T-helper 9 cell (primary cell): ENCODE measurements at places on chromosomes 3 and 15.

- DNase-seq, result no peak
Measured at GRCh38 chr3:178823591-178824246, 247.9 kb downstream of the ZMAT3 start.

- DNase-seq, result no peak
Measured at GRCh38 chr15:45827275-45827674, 192.4 kb downstream of the SQOR start.

DNA sequence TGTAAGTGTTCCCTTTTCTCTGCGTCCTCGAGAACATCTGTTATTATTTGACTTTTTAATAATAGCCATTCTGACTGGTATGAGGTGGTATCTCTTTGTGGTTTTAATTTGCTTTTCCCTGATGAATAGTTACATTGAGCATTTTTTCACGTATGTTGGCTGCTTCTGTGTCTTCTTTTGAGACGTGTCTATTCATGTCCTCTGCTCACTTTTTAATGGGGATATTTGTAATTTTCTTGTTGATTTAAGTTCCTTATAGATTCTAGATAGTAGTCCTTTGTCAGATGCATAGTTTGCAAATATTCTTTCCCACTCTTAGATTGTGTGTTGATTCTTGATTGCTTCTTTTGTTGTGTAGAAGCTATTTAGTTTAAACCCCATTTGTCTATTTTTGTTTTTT, 179.2 kb downstream of the DOCK3 start:
- no peak for DNase-seq

- no peak for DNase-seq
Measured at GRCh38 chr15:80891006-80891405, 98.6 kb downstream of the MESD start.

GRCh38 chr3:10957976-10958749, 34.4 kb upstream of the SLC6A1 start:
- DNase-seq, result no peak

GRCh38 chr3:3053974-3054373, 56.2 kb downstream of the IL5RA start:
- DNase-seq, result no peak

DNA sequence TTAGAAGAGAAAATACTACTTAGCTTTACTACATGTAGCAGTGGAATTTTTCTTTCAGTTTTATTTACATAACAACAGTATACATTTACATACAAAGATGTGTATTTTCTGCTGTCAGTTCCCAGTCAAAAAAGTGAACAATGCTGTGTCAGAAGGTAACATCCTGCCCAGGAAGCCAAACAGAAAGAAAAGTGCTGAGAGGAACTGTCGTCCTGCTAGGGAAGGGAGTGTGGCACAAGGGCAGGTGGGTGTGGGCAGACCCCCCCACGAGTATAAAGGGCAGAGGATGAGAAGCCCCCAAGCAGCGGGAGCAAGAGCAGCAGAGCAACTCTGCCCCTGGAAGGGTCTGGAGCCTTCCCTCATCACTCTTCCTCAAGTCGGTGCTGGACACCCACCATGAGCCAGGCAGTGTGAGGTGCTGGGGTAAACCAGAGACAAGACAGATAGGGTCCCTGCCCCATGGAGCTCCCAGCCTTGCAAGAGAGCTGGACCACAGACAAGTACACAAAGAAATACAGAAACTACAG, 39.7 kb downstream of the TBC1D2B start:
- DNase-seq, result no peak

- no peak for DNase-seq
Measured at GRCh38 chr3:114323546-114324254, 29.9 kb downstream of the TIGIT start.

DNA sequence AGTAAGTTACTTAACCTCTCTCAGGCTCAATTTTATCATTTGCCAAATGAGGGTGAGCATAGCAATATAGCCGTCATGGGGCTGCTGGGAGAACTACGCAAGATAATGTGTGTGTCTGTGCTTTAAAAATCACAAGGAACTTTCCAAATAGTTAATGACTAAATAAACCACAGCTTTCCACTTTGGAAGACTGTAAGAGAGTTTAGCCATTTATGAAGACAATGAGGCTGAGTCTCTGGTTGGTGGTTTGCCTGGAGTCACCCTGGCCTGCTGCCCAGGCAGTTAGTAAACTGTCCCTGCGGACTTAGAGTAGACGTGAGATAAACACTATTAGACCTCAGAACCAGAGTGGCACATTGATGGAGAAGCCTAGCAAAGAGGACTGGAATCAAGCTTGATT, 357.7 kb downstream of the CLSTN2 start:
- DNase-seq, result no peak

DNA sequence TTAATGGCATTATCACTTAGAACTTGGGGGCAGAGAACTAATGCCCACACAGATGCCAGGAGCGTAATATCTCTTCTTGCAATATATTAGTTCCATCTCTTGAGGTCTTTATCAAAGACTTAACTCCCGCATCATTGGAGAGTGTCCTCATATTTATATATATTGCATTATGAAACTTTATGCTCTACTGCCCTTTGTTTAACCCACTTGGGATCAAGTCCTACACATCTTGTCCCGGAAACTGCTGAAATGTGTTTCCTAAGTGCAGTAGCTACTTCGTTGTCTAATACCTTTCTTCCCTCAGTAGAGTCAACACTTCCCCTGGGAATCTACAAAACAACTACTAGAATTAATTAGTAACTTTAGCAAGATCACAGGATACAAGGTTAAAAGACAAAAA, 1029.2 kb downstream of the OTOL1 start:
- DNase-seq, result no peak

DNA sequence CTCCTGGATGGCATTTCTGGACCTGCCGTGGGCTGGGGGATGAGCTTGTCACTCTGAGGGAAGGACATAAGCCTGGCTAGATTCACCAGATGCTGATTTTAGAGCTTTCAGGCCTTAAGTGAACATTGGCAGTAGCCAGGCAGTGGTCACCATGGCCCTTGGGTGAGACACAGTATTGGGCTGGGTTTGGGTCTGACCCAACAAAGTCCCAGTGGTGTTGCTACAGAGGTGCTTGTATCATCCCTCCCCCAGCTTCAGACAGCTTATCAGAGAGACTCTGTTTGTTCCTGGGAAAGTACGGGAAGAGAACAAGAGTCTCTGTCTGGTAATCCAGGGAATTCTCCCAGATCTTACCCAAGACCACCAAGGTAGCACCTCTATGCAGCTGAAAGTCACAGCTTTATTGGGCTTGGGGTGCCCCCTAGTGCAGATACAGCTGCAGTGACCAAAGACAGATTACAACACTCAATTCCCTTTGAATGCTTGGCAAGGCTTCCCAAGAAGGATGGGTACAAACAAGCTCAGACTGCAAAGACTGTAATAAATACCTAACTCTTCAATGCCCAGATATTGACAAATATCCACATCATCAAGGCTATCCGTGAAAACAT, 9.8 kb upstream of the RUVBL1 start:
- peak; percentile 27 for DNase-seq

GRCh38 chr3:42663581-42664437, 10.3 kb downstream of the ZBTB47 start:
- no peak for DNase-seq

DNA sequence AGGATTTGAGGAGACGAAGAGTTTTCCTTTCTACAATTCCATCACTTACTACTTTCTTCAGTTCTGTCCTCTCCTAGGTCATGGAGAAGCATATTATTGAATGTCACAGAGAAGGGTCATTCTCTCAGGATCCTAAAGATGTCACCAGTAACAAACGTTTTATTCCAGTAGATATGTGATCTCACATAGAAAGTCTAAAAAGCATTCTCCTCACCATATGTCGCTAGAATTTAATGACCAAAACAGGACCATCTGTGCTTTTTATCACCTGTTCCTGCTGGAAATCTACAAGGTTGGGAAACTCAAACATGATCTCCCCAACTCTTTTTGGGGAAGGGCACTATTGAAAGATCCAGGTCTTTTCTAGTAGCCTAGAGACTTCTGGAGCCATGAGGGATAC, 24.0 kb upstream of the FRMD5 start:
- no peak for DNase-seq

DNA sequence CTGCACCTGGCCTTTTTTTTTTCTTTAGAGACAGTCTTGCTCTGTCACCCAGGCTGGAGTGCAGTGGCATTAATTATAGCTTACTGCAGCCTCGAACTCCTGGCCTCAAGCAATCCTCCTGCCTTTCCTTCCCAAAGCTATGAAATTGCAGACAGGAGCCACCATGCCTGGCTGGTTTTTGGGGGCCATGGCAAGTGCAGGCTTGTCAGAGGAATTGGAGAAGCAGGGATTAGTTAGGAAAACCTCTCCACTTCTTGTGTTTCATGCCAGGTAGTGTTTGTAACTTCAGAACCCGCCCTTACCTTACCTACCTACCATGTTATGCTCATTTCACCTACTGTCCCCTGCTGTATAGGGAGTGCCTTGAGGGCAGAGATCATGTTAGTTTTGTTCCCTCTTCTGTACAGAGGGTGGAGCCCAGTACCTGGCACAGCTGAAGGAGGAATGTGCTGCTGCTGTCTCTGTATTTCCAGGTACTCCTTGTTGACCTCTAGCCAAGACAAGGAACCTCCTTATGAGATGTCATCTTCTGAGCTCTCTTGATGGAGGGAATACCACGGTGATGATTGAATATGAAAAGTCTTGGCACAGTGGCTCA, 43.8 kb downstream of the TRAK1 start:
- DNase-seq, result no peak

DNA sequence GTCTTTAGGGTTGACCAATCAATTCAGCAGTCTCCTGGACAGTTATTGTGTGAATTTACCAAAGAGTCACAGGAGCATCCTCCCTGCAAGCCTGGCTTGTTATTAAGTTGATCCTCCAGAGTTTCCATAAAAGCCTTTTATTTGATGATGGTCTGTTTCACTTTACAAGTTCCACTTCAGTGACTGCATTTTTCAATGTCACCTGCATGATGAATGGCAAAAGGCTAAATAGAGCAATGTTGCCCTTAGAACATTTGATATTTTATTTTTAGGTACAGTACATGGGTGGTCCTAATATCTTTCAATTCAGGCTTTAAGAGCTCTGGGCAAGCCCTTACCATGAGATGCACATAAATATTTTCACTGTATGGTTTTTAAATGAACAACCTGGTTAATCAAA, 22.6 kb downstream of the GUCA1C start:
- no peak for DNase-seq

DNA sequence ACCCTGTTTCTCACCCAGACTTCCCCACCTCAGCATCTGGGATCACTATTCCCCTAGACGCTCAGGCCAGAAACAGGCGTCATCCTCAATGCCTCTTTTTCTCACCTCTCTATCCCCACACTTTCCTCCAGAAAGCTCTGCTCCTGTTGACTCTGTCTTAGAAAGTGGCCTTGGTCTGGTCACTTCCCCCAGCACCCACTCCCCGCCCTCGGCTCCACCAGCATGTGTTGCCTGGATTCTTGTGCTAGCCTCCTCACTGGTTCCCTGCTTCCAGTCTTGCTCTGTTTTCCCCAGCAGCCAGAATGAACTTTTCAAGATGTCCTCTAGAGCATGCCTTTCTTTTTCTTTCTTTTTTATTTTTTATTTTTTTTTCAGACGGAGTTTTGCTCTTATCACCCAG, 39.7 kb upstream of the ESYT3 start:
- no peak for DNase-seq

- no peak for DNase-seq
Measured at GRCh38 chr3:59040902-59041301, 8.9 kb downstream of the CFAP20DC start.

- no peak for DNase-seq
Measured at GRCh38 chr3:42900226-42901072, 5.5 kb upstream of the ZNF662 start.

DNA sequence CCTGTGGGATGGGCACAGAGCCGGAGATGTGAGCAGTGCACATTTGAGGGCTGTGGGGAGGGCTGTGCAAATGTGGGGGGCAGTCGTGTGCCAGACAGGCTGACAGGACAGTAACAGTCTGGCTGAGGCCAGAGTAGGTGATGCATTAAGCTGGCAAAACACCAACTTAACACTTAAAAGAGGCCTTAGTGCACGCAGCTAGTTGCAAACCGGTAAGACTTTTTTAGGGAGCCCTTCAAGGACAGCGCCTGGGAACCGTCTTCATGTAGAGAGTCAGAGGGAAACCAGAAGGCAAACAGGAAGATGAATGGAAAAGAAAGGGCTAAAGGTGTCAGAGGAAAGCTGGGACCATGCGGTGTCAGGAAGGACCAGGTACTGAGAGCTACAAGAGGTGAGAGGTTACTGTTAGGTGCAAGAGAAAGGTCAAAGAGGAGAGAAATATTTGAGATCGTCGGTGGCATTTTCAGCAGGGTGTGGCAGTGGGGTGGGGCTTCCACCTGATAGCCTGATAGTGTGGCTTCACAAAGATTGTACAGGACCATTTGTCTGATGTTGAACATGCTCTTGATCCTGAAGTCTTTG, 30.0 kb upstream of the CHD2 start:
- no peak for DNase-seq

DNA sequence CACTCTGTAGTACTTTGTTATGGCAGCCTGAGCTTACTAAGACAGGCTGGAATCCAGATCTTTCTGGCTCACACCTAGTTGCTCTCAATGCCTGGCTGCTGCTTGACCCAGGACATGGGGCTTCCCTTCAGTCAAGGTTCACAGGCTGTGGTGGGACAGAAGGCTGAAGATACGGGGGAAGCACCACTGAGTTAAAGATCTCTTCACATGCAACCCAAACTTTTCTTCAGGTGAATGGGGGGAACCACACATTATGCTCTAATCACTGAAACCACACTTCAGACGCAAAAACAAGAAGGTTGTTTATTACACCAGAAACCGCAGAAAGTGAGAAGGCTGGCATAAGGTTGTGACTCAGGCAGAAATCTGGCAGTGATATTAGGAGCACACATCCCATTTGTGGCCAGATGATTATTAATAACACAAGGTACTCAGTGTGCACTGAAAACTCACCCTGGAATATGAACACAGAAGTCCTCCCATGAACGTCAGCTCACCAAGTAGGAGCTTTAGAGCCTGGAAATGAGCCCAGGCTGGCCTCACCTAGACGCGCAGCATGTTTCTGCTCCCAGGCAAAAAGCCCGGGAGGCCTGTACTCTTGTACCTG, 230.5 kb upstream of the CHRNA7 start:
- no peak for DNase-seq

GRCh38 chr15:101124731-101125451, 127.0 kb downstream of the CHSY1 start:
- DNase-seq, result no peak
